Osteocyte (in vitro differentiated cells): ENCODE measurements at places on chromosomes 7 and 10. TPM values are rescaled to one million over a fixed set of nuclear protein-coding genes. Genes with fewer than 3 reads are reported as not detected.

The VIPR2 gene
- total RNA-seq: 0.19 and 0.39 TPM in 2 replicates

The ST7 gene
- 68.5 and 72.7 TPM in 2 replicates for total RNA-seq

The PON1 gene
- not detected in 2 replicates for total RNA-seq

The SPDYE18 gene
- total RNA-seq: 0.99 TPM in 1 of 2 replicates, not detected in the other

The TMEM236 gene
- total RNA-seq: 0.08 and 0.11 TPM in 2 replicates

The FAM237B gene
- total RNA-seq: not detected in 2 replicates

The KLLN gene
- 0.39 and 0.46 TPM in 2 replicates for total RNA-seq

The DOCK1 gene
- total RNA-seq: 66.3 and 68.7 TPM in 2 replicates

The RARRES2 gene
- total RNA-seq: not detected in 2 replicates

The ASAH2B gene
- total RNA-seq: 3.0 and 3.8 TPM in 2 replicates

GRCh38 chr7:47392241-47392759 is 189.6 kb downstream of the TNS3 start:
- H3K4me1 ChIP-seq: no peaks in the 10 kb centered on the region
- H3K4me3 ChIP-seq: no peak overlapping the region
- no peak for DNase-seq
- peaks cover 49% of the 10 kb centered on the region for H3K36me3 ChIP-seq
- no peak overlapping the region for H3K27ac ChIP-seq

DNA sequence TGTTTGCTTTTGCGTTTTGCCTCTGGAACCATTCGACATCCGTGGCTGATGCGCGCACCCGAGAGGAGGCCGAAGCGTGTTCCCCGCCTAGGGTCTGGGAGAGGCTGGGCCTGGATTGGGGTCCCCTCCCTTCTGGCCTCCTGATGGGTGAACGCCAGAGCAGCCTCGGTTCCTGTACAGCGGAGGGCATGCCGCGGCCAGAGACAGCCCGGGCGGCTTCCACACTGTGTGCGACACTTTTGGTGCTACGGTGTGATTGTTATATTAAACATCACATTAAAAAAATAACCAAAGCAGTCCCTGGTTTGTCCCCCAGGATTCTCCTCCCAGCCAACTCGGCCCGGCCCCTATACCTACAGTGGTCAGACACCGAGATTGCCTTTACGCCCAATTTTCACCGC is 3.7 kb upstream of the HOXA7 start:
- no peaks in the 10 kb centered on the region for H3K36me3 ChIP-seq
- no peak for DNase-seq
- peaks cover 7% of the 10 kb centered on the region for H3K4me1 ChIP-seq
- no peak overlapping the region for H3K27ac ChIP-seq
- peaks cover 85% of the 10 kb centered on the region for H3K27me3 ChIP-seq
- H3K4me3 ChIP-seq: no peak overlapping the region

DNA sequence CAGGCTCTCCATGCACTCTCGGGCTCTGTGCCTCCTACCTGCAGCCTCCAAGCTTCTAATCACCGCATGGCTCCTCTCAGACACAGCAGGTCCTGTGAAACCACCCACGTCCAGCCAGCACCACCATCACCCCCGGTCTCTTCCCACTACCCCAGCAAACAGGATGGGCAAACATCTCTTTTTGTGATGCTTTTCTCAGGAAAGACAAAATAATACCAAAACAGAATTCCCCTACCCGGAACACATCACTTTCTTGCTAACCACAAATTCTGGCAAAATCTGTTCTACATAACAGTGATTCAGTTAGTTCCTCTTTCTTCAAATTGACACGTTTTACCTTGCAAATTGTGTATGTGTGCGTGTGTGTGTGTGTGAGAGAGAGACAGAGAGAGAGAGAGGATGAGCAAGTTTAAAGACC is 6.5 kb downstream of the SNX8 start:
- DNase-seq: no peak
- peaks cover 28% of the 10 kb centered on the region for H3K4me1 ChIP-seq
- H3K27me3 ChIP-seq: no peaks in the 10 kb centered on the region
- H3K27ac ChIP-seq: no peak overlapping the region
- peaks cover 1% of the 10 kb centered on the region for H3K36me3 ChIP-seq
- no peak overlapping the region for H3K4me3 ChIP-seq

GRCh38 chr7:148686312-148686937 is 12.3 kb upstream of the CUL1 start:
- peaks cover 3% of the 10 kb centered on the region for H3K27me3 ChIP-seq
- no peaks in the 10 kb centered on the region for H3K36me3 ChIP-seq
- H3K27ac ChIP-seq: no peak overlapping the region
- no peak for DNase-seq
- no peaks in the 10 kb centered on the region for H3K4me1 ChIP-seq

GRCh38 chr7:114648680-114649079 is 234.1 kb downstream of the FOXP2 start:
- no peak overlapping the region for H3K27ac ChIP-seq
- peaks cover 7% of the 10 kb centered on the region for H3K36me3 ChIP-seq
- H3K4me1 ChIP-seq: peaks cover 20% of the 10 kb centered on the region

GRCh38 chr10:72540193-72540807 is 85.6 kb downstream of the MICU1 start:
- DNase-seq: no peak
- H3K36me3 ChIP-seq: peaks cover 41% of the 10 kb centered on the region
- H3K27ac ChIP-seq: no peak overlapping the region
- H3K27me3 ChIP-seq: no peaks in the 10 kb centered on the region
- H3K4me1 ChIP-seq: peaks cover 4% of the 10 kb centered on the region

- DNase-seq: no peak
- H3K36me3 ChIP-seq: peaks cover 15% of the 10 kb centered on the region
- no peak overlapping the region for H3K4me3 ChIP-seq
- H3K4me1 ChIP-seq: no peaks in the 10 kb centered on the region
- no peaks in the 10 kb centered on the region for H3K27me3 ChIP-seq
- no peak overlapping the region for H3K27ac ChIP-seq
Observed at GRCh38 chr7:35623381-35623780, 71.6 kb downstream of the HERPUD2 start.

DNA sequence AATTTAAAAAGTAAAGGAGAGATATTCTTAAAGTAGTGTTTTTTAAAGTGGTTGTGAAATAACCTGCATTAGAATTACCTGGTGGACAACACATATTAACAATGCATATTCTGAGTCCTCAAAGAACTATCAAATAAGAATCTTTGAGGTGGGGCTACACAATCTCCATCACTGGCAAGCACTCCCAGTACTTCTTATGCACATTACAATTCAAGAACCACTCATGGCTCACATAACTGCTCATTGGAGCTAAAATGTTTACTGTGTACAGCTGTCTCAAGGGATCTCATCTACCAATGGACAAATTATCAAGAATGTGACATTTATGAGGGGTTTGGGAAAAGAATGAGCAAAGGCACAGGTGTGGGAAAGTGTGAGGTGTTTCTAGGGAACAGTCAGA is 692.0 kb downstream of the PHTF2 start:
- no peak overlapping the region for H3K27ac ChIP-seq
- no peak for DNase-seq
- H3K4me1 ChIP-seq: no peaks in the 10 kb centered on the region
- H3K36me3 ChIP-seq: no peaks in the 10 kb centered on the region
- H3K27me3 ChIP-seq: peaks cover 7% of the 10 kb centered on the region

DNA sequence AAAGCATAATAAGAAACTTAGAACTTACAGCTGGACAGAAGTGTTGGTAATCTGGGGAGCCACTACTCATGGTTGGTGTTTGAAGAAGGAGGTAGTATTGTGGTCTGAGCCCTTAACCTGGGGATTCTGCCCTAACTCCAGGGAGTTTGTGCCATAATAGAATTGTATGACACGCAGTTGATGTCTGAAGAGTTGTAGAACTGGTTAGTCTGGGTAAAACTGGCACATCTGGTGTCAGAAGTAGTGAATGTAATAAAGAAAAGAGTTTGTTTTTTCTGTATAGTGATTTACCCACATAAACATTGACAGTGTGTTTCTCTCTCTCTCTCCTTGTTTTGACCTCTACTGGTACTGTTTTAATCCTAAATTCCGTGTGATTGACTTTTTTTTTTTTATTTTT is 448.1 kb upstream of the SEMA3D start:
- no peaks in the 10 kb centered on the region for H3K27me3 ChIP-seq
- H3K36me3 ChIP-seq: no peaks in the 10 kb centered on the region

DNA sequence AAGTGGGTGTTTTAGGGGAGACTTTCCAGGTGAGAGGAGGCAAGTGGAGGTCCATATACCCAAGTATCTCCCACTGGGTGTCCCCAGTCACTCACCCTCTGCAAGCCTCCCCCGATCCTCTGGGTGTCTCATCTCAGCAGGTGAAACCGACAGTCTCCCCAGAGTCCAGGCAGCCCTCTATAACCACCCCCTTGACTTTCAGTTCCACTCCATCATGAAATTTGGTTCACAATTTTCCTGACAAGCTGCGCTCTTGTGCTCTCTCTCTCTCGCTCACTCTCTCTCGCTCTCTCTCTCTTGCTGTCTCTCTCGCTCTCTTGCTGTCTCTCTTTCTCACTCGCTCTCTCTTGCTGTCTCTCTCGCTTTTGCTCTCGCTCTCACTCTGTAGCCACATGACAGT is 8.1 kb upstream of the RABGEF1 start:
- no peaks in the 10 kb centered on the region for H3K27me3 ChIP-seq
- H3K27ac ChIP-seq: no peak overlapping the region
- H3K4me3 ChIP-seq: no peak overlapping the region

GRCh38 chr7:122199171-122199570 is 55.1 kb upstream of the AASS start:
- no peak overlapping the region for H3K4me3 ChIP-seq
- no peak for DNase-seq
- no peaks in the 10 kb centered on the region for H3K4me1 ChIP-seq
- peaks cover 10% of the 10 kb centered on the region for H3K27me3 ChIP-seq
- H3K36me3 ChIP-seq: no peaks in the 10 kb centered on the region
- H3K27ac ChIP-seq: no peak overlapping the region

- DNase-seq: no peak
- peak overlapping the region; percentile 29 for H3K4me3 ChIP-seq
- peaks cover 12% of the 10 kb centered on the region for H3K4me1 ChIP-seq
- H3K27me3 ChIP-seq: peaks cover 67% of the 10 kb centered on the region
Observed at GRCh38 chr7:25894902-25895791, 256.9 kb upstream of the NFE2L3 start.

DNA sequence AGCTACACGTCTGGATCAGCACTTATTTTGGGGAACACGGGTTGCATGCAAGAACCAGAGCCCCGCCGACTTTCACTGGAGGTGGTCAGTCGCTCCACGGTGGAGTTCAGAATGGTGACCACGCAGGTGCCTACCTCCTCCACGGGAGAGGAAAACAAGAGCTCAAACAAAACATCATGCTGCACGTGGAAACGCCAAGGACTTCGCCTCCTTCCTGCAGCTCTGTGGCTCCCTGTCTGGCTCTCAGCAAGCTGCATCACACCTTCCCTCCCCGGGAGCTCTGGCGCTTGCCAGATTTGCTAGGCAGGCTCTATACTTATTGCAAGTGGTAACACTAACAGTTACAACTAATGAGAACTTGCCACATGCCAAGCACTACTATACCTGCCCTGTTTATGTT is 26.0 kb downstream of the GSDME start:
- no peak overlapping the region for H3K27ac ChIP-seq
- H3K4me3 ChIP-seq: no peak overlapping the region
- DNase-seq: peak; percentile 74
- peaks cover 13% of the 10 kb centered on the region for H3K4me1 ChIP-seq

GRCh38 chr7:110522061-110522760 is 568.7 kb upstream of the LRRN3 start:
- no peaks in the 10 kb centered on the region for H3K27me3 ChIP-seq
- no peak overlapping the region for H3K27ac ChIP-seq
- H3K36me3 ChIP-seq: no peaks in the 10 kb centered on the region
- H3K4me3 ChIP-seq: no peak overlapping the region

GRCh38 chr10:85795460-85795859 is 571.1 kb downstream of the GRID1 start:
- H3K27me3 ChIP-seq: no peaks in the 10 kb centered on the region
- no peaks in the 10 kb centered on the region for H3K36me3 ChIP-seq
- H3K4me3 ChIP-seq: no peak overlapping the region
- DNase-seq: no peak
- no peaks in the 10 kb centered on the region for H3K4me1 ChIP-seq

DNA sequence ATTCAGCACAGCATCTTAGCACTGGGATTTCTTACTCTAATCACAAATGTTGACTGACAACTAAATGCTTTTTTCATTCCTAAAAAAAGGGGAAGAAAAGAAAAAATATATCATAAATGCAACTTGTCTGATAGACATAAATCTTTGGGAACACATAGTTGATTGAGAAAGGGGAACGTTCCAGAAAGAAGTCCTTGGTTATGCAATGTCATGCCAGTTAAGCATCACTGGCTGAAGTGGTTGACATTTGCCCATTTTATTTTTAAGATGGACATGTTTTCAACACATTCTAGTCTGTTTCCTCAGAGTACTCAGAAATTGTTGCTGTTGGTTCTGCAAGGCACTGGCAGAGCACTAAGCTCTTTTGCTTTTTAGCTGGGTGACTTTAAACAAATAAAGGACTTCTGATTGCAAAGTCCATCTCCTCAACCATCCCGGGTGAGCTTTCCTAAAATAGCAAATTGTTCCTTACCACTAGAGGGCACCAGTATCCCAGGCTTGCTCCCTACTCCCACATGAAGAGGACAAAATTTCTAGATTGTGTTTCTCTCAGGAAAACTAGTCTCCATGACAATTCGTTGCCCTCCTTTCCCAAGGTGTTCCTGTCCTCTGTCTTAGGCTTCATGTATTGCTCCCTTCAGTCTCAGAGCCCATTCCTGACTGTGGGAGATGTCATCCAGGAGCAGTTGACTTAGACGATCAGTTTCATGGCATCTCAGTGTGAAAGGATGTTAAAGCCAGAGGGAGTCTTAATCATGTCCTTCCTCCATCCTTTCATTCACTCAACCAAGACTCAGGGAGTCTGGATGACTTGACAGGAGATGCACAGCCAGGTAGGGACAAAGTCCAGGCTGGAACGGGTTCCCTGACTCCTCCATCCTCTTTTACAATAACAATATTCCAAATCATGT is 23.9 kb downstream of the OPALIN start:
- no peak for DNase-seq
- no peak overlapping the region for H3K4me3 ChIP-seq
- peaks cover 30% of the 10 kb centered on the region for H3K27me3 ChIP-seq
- no peaks in the 10 kb centered on the region for H3K4me1 ChIP-seq
- no peak overlapping the region for H3K27ac ChIP-seq
- H3K36me3 ChIP-seq: no peaks in the 10 kb centered on the region

GRCh38 chr10:96517284-96517683 is 3.6 kb upstream of the TLL2 start:
- H3K4me3 ChIP-seq: no peak overlapping the region
- H3K36me3 ChIP-seq: peaks cover 27% of the 10 kb centered on the region
- peaks cover 15% of the 10 kb centered on the region for H3K4me1 ChIP-seq
- H3K27me3 ChIP-seq: peaks cover 6% of the 10 kb centered on the region

GRCh38 chr10:18333621-18334020 is 193.4 kb downstream of the CACNB2 start:
- peaks cover 10% of the 10 kb centered on the region for H3K27me3 ChIP-seq
- no peak overlapping the region for H3K4me3 ChIP-seq
- no peak overlapping the region for H3K27ac ChIP-seq
- no peaks in the 10 kb centered on the region for H3K4me1 ChIP-seq
- no peaks in the 10 kb centered on the region for H3K36me3 ChIP-seq

GRCh38 chr10:17066000-17066399 is 63.6 kb downstream of the CUBN start:
- H3K4me1 ChIP-seq: peaks cover 54% of the 10 kb centered on the region
- no peaks in the 10 kb centered on the region for H3K27me3 ChIP-seq
- DNase-seq: no peak
- peaks cover 1% of the 10 kb centered on the region for H3K36me3 ChIP-seq
- no peak overlapping the region for H3K27ac ChIP-seq

- DNase-seq: no peak
- no peaks in the 10 kb centered on the region for H3K36me3 ChIP-seq
Observed at GRCh38 chr10:57186201-57186600, 825.1 kb upstream of the ZWINT start.
